ENCODE measurements at places on chromosomes 6 and 20.

GRCh38 chr6:81003156-81003555 is 749.3 kb downstream of the TENT5A start:
- no peak for DNase-seq

GRCh38 chr20:46951840-46952497 is 57.3 kb downstream of the EYA2 start:
- DNase-seq, result no peak

GRCh38 chr20:32891926-32892660 is 33.4 kb downstream of the EFCAB8 start:
- DNase-seq, result no peak

DNA sequence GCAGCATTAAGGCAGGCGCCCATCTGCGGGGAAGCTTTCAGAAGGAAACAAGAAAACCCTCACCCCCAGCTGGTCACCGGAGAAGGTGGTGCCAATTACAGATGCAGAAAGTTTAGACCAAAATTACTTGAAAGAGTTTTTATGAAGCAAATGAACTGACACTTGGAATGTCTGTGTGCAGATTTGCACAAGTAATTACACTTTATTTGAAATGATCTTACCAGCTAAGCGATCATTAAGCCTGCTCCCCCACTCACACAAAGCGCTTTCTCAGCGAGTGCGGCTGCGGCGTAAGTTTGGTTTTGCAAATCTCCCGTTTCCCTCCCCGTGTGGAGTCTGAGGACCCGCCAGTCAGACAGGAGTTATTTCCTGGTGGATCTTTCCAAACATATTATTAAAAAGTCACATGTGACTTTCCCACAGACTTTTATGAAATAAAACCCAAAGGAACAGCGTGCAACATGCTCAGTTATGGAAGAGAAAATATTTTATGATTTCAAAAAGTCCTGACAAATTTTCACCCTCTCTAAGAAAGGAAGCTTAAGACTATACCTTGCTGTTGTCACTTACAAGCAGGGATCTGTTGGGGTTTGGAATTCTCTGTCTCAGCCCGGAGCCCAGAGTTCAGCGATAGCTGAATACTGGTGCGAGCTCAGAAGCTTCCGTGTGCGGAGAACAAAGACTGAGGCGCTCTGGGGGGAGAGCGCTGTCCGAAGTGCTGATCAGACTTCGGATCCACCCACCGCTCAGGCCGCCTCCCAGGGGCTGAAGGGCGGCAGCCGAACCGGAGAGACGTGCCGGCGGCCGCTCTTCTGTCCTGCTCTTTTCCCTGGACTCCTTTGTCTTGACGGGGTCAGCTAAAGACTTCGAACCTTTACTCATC is 2.7 kb upstream of the MYT1 start:
- peak; percentile 69 for DNase-seq

DNA sequence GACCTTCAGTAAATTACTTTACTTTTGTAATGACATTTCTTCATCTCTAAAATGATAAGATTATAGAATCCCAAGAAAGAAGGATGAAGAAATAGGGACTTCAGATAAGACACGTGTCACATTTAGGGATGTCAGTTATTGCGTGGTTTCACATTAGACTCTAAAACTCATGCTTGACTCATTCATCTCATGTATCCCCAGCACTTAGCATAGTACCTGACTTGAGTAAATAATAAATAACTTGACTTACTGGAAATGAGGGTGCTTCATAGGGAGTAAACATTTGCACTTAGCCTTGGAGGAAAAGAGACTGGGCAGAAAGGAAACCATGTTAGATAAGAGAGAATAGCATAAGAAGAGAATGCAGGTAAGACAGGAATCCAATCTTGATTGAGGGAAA is 37.2 kb downstream of the VTA1 start:
- no peak for DNase-seq

Data from NB4 (cell line).